NCI-H187 (cell line): ENCODE measurements at places on chromosomes 11 and 22.

GRCh38 chr11:121575963-121576290 lies 123.2 kb upstream of the SORL1-AS1 start:
- DNase-seq, result no peak

DNA sequence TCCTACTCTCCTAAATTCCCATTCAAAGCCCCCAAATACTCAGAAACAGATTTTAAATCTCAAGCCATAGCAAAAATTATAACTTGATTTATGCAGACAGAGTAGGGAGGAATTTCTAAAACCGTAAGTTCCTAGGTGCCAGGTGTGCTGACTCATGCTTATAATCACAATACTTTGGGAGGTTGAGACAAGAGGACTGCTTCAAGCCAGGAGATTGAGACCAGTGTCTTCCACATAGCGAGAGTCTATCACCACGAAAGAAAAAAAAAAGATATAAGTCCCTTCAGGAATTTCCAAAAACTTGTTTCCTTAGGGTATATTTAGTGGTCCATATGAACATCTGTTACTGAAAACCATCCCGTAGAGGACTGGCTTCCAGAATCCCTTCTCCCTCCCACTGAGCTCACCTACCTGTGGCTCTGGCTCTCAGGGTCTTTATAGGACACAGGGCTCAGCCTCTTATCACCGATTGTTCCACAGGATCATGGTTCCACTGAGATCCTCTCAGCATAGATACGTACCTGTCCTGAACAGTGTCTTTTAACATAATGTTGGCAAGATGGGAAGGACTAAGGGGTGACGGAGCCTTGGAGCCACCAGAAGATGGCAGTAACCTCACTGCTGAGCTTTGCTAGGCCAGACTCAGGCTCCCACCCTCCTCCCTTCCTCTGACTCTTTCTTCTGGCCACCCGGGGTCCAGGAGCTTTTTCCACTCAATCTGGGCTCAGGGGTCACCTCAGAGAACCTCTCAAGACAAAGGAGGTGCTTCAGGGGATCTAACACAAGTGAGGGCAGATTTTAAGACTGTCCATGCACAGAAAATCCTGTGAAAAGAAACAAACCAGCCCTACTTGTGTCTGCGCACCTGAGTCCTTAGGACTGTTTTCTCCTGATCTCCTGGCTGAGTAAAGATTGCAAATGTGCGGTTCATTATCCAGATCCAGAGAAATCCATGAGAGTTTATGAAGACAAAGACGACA lies 117.5 kb upstream of the TOP3B start:
- no peak for DNase-seq

- no peak for DNase-seq
These were observed 52.7 kb downstream of the CLPB start for GRCh38 chr11:72381584-72382090.

GRCh38 chr11:86644291-86644690 lies 28.1 kb downstream of the ME3 start:
- DNase-seq, result no peak

- no peak for DNase-seq
These were observed 5.1 kb downstream of the ARSA start for GRCh38 chr22:50622723-50623327.

DNA sequence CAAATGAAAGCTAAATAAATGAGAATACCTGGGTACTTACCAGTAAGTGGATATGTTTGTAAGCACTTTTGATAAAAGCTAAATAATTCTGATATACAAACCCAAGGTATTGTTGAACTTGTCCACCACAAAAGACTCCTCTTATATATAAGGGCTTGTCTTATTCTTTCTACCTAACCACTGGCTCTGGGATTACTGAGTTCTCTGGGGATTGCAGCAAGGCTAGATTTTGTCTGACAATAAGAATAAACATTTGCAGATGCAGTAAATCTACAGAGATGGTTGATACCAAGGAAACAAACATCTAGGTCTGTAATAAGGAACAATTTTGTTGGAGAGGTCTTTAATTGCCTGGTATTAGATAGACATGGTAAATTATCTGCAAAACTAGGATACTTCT lies at the start of gene OR51A4:
TSS of gene OR51A4 (minus strand) at position 101 of the 400 bp plus-strand sequence. CDS start 505 bp downstream, outside the sequence.
- no peak for DNase-seq

- DNase-seq, result no peak
These were observed 28.7 kb upstream of the CASP12 start for GRCh38 chr11:104926771-104927611.

DNA sequence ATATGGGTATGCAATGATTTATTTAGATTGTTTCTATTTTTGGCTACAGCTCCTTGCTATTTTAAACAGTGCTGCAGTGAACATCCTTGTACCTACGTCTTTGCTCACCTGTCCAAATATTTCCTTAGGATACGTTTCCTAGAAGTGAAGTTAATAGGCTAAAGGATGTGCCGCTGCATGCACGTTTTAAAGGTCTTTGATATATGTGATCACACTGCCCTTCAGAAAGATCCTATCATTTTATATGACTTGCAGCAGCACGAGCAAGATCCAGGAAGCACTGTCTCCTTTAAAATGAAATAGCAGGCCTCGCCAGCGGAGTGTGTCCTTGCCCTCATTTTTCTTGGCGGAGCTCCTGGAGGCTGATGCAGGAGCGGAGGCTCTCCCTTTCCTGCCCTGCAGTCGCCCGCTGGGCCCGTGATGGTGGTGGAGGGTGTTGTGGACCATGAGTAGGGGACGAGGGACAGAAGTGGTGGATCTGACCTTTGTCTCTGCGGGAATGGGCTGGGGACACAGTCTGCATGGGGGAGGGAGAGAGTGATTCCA lies 19.4 kb downstream of the RPS6KA4 start:
- DNase-seq, result no peak

- no peak for DNase-seq
These were observed 309.8 kb upstream of the CNTN5 start for GRCh38 chr11:98710986-98711385.

DNA sequence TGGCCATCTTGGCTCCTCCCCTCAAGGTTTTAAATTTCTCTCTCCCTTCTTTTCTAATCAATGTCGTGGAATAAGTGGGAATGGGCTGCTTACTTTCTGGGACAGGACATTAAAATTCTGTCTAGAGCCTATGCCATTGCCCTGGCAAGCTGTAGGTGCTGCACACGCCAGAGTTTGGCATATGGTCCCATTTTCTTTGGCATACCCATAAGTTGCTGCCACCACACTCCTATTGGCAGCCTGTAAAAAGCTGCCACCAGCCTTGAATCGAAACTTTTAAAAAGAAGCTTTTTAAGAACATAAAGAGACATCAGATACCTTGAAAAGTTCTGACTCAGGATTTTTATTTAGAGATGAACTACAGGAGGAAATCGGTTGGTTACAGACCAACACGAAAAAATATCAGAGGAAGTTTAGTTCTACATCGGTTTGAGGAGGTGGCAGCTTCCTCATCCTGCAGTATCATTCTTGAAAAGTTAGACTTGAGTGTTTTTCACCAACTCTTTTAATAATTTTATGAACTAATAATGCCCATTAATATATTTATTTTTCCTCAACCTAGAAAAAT lies 517.8 kb upstream of the ANO5 start:
- no peak for DNase-seq

DNA sequence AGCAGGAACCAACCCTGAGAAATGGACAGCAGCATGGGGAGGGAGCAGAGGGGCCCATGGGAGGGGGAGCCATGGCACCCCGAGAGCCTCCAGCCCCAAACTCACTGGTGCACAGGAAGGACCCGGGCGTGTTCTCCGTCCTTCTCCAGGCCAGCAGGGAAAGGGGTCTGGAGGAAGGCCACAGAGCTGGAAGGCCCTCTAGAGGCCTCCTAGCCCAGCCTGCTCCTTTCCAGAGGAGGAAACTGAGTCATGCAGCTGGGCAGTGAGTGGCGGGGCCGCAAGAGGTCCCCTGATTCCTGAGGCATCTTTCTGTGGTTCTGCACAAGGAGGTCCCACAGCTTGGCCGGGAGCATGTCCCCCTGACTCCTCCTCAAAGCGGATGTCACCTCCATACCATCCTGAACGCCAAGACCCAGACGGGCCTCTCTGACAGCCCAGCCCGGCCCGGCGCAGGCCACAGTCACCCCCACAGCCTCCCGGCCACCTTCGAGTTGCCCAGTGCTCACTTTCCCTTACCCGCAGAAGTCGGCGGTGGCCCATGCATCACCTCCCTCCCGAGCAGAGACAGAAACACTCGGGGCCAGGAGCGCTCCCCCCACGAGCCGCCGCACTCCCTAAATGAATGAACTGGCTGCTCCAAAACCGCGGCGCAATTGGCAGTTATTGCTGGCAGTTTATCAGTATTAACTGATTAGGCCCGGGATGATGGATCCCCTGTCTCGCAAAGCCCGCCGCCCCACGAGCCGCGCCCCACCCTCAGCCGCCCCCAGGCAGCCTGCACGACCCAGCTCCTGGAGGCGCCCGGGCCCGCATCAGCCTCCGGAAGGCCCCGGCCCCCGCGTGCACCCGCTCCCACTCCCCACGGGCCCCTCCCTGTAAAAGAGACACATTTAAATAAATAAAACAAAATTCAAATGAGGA lies 272.5 kb downstream of the BUD13 start:
- DNase-seq, result no peak

GRCh38 chr22:44671742-44672141 lies 30.3 kb upstream of the PRR5 start:
- no peak for DNase-seq

DNA sequence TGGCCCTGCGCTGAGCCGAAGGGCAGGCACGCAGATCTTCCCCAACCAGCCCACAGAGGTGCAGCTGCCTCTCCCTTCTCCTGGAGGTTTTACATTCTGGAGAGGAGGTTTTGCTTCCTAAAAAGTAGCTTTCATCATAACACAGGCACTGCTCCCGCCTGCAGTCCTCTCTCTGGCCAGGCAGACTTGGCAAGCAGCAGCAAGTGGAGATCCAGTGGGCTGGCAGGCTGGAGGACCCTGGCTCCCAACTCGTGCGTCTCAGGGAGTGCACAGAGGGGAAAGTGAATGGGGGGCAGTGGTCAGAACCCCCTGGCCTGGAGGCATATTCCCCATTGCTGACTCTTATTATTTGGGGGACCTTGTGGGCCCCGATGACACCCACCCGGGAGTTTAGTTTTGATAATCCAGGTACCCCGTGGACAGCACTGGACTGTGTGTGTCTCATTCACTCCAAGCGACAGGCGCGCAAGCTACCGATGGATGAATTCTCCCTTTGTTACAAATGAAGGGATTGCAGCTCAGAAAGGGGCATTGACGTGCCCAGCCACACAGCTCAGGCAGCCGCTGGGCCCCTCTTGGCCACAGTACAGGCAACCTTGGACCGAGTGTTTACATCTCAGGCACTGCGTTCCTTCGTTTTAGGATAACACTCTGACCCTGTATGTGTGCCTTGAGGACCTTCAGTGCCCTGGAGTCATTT lies 1223.9 kb downstream of the BRD1 start:
- no peak for DNase-seq

DNA sequence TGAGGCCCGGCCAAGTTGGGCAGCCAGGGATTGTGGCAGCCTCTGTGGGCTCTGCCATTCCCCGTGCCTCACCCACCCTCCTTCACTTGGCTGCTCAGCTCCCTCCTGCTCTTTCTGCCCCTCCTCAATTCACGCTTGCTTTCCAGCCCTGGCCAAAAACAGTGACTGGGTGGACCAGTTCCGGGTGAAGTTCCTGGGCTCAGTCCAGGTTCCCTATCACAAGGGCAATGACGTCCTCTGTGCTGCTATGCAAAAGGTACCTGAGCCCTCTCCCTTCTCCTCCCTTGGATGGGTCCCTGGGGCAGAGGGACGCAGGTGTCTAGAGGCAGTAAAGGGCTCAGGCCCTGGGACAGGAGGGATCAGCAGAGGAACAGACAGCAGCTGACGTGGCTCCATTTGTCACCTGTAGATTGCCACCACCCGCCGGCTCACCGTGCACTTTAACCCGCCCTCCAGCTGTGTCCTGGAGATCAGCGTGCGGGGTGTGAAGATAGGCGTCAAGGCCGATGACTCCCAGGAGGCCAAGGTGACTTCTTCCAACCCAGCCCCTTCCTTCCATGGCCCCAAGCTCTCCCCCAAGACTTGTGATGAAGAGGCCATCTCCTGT lies 2.7 kb downstream of the FREY1 start:
- DNase-seq, result no peak
